ENCODE measurements at places on chromosomes 4 and X. TPM values are rescaled to one million over a fixed set of nuclear protein-coding genes. Genes with fewer than 3 reads are reported as not detected.

DNA sequence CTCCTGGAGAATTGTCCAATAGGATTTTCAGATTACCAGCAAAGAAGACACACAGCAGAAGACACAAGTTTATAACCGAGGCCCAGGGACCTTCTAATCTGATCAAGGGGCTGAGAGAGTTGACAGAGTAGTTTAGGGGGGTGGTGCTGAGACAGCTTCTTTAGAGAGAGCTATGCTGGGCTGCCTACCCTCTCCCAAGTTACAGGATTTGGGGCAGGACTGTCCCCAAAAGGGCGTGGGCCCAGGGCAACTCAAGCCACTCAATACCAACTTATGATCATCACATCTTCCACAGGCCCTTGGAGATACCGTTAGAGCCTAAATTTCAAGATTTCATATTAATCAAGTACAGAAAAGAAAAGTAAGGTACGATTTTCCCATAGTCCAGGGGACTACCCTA, 43.0 kb downstream of the PDHA1 start:
- DNase-seq, result no peak

The CXorf51B gene
- total RNA-seq, result not detected

The RASGEF1B gene
- total RNA-seq, result 5.2 TPM

The IGFBP7 gene
- total RNA-seq, result 747 TPM

The LNX1 gene
- 7.9 TPM for total RNA-seq

GRCh38 chrX:68721991-68722860, 74.8 kb downstream of the STARD8 start:
- no peak for DNase-seq

The BEX5 gene
- total RNA-seq, result 2.0 TPM

DNA sequence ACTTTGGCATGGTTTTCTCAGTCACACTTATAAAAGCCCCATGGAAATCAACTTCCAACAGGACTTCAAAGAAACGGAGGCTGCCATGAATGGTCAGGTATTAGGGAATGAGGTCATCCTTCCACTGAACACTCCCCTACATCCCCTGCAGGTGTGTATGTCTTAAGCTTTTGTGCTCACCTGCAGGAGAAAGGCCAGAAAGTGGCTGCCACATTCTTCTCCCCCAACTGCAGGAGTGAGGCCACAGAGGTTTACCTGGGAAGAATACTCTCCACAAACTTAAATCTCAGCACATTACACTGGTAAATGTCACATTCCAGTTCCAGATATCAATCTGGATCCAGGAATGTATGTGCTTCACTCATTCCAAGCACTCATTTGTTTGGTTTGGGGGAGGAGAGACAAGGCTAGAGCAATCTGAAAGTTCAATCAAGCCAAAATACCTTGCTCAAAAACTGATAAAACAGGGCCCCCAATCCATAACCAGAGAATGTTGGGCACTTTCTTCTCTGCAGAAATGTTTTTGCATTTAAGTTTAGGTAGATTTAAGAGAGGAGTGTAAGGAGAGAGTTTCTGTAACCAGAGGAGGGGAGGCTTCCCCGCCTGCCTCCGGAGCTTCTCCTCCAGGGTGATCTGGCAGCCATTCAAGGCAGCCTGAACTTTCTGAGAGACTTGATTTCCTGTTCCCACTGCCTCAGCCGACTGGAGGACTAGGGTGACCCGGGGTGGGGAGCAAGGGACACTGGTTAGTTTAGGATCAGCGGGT, 15.4 kb downstream of the FAM9C start:
- DNase-seq, result no peak

DNA sequence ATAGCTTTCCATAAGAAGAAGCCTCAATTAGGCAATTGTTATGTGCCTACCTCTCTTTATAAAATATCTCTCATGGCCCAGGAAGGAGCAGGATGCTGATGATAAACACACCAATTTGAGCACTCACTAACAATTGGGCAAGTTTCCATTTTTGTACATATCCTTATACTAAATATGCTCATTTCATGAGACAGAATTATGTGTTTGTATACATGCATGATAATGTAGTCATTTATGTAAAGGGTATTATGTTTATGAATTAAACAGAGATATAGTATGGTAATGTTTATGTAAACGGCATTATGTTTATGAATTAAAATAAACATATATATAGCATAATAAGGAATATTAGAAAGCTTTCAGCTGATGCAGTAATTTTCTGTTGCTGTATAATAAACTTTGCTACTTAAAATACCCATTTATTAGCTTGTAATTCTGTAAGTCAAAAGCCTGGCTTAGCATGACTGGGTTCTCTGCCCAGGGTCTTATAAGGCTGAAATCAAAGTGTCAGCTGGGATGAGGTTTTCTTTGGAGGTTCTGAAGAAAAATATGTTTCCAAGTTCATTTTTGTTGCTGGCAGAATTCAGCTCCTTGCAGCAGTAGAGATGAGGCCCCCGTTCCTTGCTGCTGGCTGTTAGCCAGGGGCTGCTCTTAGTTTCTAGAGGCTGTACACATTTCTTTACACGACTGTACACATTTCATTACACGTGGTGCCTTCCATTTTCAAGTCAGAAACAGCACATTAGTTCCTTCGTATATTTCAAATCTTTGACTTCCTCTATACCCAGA, 89.0 kb downstream of the GLRA2 start:
- DNase-seq, result no peak

DNA sequence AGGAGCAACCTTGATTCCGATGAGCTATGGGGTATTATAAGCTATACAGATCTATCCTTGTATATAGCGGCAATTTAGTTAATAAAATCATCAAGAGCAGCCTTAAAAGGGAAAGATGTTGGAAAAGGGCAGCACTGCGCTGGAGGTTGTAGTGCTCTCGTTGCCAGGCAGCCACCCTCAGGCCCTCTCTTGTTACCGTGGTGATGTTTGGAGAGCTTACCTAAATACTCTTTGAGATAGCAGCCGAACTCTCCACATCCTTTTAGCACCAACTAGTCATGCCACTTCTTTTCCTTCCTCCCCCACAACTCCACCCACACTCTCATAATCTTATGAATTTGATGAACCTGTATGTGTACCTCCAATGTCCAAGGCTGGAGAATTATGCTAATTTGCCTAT, 3.8 kb upstream of the RADX start:
- no peak for DNase-seq

GRCh38 chrX:15524417-15524816, 23.8 kb downstream of the BMX start:
- DNase-seq, result no peak

- DNase-seq, result no peak
These were observed 142.0 kb downstream of the RTL3 start for GRCh38 chrX:78517124-78517523.

DNA sequence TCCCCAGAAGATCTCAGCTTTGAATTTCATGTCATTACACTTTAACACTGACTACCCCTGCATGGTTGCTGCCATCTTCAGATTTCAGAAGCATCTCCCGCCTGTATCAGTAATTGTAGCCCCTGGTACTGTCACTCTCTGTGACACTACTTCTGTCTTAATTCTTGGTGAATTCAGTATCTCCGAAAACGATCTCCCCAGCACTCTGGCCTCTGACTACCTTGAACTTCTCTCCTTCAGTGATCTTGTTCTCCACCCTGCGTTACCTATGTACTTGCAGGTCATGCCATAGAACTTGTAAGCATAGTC, 53.8 kb upstream of the ABCG2 start:
- DNase-seq, result no peak

GRCh38 chr4:187236209-187236890, 512.7 kb upstream of the FAT1 start:
- DNase-seq, result no peak

- no peak for DNase-seq
These were observed 771 bp downstream of the NAP1L2 start for GRCh38 chrX:73213734-73214425.

GRCh38 chr4:122639181-122639580, 18.3 kb upstream of the IL21 start:
- no peak for DNase-seq

- no peak for DNase-seq
These were observed 2090.4 kb upstream of the TENM3 start for GRCh38 chr4:180152831-180153230.

GRCh38 chr4:128516301-128516969, 228.8 kb upstream of the PGRMC2 start:
- no peak for DNase-seq

GRCh38 chrX:23052324-23052723, 52.6 kb downstream of the DDX53 start:
- DNase-seq, result no peak

The PRSS12 gene
- total RNA-seq, result 0.46 TPM

- no peak for DNase-seq
These were observed 78.7 kb upstream of the DCLK2 start for GRCh38 chr4:149999485-150000074.

GRCh38 chr4:85780664-85781063, 305.7 kb downstream of the ARHGAP24 start:
- DNase-seq, result no peak

The TXK gene
- total RNA-seq, result 2.1 TPM

- no peak for DNase-seq
These were observed 28.5 kb upstream of the PRRG1 start for GRCh38 chrX:37320541-37321203.

GRCh38 chrX:4930426-4930825, 1217.0 kb upstream of the PRKX start:
- no peak for DNase-seq

DNA sequence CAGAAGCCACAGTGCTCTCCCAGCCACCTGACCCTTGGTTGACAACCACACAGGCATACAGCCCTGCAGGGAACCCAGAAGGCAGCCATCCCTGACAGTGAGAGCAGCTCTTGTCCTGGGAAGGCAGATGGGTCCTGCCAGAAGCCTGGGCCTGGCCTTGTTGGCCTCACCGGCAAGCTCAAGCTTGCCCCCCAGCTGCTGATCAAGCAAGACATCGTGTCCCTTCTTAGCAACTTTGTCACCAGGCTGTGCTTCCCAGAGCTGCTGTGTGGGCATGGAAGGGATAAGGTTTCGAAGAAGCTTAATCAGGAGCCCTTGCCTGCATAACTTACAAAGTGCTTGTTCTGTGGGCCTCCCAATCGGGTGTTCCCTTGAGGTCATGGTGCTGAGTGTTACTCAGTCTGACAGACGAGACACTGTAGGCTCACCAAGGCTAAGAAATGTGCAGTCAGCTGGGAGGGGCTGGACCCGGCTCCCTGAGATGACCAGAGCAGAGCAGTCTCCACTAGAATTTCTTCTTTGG, 6.8 kb upstream of the ABLIM2 start:
- no peak for DNase-seq

DNA sequence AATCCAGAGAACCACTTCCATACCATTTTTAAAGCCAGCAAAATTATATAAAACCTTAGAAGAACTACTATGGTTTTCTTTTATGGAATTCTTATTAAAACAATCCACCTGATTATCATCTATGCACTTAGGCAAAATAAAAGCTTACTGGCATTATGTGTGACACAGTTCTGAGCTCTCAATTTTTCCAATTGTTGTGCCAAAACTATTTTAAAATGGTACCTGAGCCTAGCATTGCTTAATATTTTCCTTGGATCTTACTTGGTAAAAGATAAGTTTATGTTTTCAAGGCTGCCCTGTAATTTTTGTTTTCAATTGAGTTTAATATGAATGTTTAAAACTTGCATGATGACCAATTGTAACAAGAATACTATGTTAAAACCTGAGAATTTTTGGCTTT, 201.3 kb downstream of the MAD2L1 start:
- no peak for DNase-seq

The PRDX4 gene
- total RNA-seq, result 66.4 TPM

DNA sequence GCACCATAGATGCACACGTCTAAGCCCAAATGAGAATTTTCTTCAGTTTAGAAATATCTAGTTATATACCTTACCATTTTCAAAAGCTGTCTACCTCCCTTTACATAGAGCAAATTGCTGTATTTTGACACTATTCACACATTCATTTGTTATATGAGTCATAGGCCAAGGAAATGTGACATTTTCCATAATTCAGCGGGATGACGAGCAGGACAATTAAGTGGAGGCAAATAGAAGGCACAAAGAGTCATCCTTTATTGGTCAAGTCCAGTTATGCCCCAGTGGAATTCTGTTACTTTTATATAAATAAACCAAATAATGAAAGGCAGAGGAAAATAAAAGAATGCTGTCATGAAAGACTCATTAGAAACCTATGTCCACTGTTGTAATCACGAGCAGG, 27.9 kb downstream of the FGF13 start:
- no peak for DNase-seq

The AR gene
- total RNA-seq, result 6.3 TPM

The TMEM31 gene
- not detected for total RNA-seq

DNA sequence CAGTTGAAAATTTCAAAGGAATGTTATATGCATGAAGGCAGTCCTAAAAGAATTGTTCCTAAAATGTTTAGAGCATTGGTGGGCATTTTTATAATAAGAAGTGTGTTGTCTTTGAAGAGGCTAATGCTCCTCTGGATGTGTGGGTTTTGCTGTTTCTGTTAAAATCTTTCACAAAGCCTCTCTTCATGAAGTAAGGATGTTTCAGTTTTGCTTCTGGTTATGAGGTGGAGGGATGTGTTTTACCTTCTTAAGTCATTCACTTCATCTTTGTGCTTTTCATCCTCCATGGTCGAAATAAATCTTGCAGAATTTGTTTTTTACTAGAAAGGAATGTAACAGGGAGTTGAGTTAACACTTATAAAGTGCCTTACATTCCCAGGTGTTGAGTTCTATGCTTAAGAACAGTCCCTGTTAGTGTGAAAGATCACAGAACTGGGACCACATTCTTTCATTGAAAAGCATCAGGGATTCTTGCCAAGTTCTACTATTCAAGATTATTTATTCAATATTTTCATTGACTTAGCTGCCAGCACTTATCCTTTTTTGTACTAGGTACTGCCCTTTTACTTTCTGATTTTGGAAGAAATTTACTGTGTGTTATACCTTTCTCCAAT, 21.1 kb downstream of the FHIP1A start:
- no peak for DNase-seq

DNA sequence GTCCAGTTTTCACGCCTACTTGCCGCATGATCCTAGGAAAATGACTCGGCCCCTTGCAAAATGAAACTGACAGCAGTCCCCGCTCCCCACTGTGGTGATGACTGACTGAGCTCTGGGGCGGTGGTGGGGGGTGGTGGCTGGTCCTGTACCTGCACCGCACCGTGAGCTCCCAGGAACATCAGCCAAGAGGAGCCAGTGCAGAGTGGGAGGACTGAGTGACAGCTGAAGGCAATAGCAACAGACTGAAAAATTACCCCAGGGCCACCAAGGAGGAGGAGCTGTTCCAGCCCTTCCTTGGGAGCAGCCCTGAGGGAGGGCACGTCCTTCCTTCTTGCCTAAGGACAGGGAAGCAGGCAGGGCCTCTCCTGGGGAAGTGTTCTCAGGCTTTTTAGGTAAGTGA, 2.4 kb upstream of the C4orf50 start:
- DNase-seq, result no peak

- no peak for DNase-seq
These were observed 18.5 kb downstream of the CNOT6L start for GRCh38 chr4:77800483-77801259.

DNA sequence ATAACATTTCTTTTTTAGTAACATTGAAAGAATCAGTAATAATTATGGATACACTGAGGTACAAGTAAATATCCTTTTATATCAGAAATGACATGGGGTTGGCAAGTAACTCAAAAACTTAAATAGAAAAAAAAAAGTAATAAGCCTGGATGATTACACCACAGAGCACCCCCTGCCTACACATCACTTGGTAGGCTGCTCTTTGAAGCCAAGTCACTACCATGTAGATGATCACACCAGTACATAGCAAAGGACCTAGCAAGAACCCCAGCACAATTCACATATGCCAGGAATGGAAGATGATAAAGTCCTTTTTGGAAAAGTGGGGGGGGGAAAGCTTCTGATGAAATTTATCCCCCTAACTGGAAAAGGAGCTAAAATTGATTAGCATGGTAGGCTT, 56.9 kb downstream of the METTL14 start:
- DNase-seq, result no peak

Data from esophagus muscularis mucosa (tissue), 4 donors.